Keratinocyte (primary cell): ENCODE measurements at places on chromosomes 2 and 18.

- DNase-seq: no peak
Observed at GRCh38 chr18:79510731-79511241, 115.1 kb downstream of the NFATC1 start.

- DNase-seq: no peak
Observed at GRCh38 chr2:76270096-76270710, 559.5 kb upstream of the GCFC2 start.

- no peak for DNase-seq
Observed at GRCh38 chr18:63859781-63860475, 27.6 kb upstream of the SERPINB2 start.

- no peak for DNase-seq
Observed at GRCh38 chr2:200575957-200576356, 9.9 kb upstream of the AOX1 start.

DNA sequence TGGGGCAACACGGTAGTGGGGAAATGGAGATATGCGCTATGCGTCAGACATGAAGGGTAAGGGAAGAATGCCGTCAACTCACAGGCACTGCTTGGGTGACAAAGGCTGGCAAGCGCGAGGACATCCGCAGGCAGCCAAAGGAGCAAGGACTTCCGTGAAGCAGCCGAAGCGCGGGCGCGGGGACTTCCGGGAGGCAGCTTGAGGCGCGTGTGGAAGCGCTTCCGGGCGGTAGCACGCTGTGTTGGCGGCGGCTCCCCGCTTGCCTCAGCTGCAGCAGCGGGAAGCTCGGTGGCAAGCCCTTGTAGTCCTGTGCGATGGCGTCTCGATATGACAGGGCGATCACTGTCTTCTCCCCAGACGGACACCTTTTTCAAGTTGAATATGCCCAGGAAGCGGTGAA is at the start of gene PSMA8:
Gene PSMA8 (plus strand): TSS at position 218 of the 400 bp plus-strand sequence. CDS start 97 bp downstream, at position 315.
- DNase-seq: no peak

DNA sequence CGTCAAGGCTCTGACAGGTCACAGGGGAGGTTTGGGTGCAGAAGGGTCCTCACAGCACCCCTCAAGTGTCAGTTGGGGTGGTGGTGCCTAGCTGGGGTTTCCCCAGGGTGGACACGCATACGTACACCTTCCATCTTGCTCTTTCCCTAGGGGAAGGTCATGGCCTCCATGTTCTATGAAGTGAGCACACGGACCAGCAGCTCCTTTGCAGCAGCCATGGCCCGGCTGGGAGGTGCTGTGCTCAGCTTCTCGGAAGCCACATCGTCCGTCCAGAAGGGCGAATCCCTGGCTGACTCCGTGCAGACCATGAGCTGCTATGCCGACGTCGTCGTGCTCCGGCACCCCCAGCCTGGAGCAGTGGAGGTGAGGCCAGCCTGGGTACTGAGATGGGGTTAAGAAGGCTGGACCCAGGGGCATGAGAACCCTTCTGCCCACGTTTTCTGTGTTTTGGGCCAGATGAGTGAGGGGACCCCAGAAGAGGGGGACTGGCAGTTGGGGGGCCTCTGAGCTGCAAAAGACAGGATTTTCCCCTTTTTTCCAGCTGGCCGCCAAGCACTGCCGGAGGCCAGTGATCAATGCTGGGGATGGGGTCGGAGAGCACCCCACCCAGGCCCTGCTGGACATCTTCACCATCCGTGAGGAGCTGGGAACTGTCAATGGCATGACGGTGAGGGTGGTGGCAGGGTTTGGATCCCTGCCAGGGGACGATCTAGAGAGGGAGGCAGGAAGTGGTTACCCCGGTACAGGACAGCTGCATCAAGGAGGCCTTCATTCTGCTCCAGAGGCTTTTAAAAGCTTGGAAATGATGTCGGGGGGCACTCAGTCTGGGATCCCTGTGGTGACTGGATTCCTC is 20.9 kb downstream of the SLC30A3 start:
- no peak for DNase-seq

GRCh38 chr2:198525211-198525969 is 721.0 kb downstream of the PLCL1 start:
- DNase-seq: no peak

DNA sequence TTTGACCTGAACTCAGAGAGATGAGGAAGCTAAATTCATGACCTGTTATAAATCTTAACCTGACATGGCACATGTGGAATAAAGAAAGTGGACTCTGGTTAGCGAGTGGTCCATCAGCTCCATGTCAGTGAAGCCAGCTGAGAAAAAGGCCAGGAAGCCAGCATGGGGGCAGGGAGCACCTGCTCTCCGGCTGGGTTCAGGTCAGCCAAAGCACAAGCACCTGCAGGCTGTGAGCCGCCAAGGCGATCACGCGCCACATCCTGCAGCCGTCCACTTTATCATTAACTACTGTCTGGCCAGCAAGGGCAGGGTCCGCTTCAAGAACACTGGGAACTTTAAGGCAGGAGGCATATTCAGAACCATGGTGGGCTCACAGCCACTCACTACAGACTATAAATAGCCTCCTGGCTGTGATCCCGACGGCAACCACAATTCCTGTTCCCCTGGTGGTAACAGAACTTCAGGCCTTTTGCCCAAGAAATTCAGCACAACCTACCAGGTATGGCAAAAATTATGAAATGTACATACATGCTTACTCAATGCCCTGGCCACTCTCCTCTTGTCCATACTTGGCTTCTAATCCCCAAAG is 35.5 kb downstream of the ACVR1 start:
- DNase-seq: no peak

DNA sequence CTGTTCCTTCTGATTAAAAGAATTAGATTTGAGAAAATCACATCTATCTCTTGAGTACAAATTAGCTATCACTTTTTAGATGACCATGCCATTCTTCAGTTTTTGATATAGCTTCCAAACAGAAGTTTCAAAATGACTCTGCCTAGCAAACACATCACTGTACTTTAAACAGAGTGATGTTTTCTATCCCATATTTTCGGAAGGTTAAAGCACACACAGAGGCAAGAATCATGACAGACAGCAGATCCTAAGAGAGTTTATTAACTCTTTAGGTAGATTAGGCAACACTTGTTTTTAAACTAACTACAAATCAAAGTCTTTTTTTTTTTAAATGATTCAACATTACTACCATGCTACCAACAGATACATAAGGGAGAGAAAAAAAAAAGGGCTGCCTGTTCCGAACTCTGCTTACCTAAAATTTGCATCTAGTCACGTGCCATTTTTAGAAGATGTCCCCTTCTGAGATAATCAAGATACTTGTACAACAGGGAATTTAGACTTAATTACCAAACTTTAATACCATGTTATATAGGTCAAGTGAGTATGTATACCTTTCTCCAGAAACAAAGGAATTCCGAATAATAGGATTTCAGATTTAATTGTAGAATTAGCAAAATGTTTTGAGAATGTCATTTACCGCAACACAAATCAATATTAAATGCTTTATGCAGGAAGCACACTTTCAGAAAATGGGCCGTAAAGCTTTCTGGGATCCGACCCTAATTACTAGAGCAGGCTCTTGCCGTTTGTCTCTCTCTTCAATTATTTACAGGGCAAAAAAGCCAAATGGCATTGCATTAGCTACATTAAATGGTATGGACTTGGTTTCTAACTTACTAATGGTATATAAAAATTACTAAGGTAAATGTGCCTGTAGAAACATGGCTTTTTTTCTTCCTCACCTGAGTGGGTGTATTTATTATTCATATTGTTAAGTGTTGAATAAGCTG is 2.6 kb downstream of the RBMS1 start:
- no peak for DNase-seq

GRCh38 chr2:18763338-18763737 is 174.0 kb upstream of the NT5C1B start:
- no peak for DNase-seq

GRCh38 chr2:154433010-154433409 is 265.5 kb upstream of the KCNJ3 start:
- DNase-seq: no peak
